ENCODE measurements at places on chromosomes 16 and 17.
A peak's percentile ranks its signal among the peaks of the same experiment; 100 is the strongest.

DNA sequence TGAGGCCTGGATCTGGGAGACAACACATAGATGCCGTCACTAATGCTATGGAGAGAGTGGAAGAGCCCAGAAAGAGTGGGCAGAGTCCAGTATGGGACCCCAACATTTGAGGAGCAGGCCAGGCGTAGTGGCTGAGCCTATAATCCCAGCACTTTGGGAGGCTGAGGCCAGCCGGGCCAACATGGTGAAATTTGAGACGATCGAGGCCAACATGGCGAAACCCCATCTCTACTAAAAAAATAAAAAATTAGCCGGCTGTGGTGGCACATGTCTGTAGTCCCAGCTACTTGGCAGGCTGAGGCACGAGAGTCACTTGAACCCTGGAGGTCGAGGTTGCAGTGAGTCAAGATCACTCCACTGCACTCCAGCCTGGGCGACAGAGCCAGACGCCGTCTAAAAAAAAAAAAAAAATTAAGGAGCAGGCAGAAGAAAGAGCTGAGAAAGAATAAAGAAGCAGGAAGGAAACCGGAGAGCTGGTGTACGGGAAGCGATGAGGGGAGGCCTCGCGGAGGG, 6.0 kb upstream of the DNAI2 start:
- no peak for DNase-seq

DNA sequence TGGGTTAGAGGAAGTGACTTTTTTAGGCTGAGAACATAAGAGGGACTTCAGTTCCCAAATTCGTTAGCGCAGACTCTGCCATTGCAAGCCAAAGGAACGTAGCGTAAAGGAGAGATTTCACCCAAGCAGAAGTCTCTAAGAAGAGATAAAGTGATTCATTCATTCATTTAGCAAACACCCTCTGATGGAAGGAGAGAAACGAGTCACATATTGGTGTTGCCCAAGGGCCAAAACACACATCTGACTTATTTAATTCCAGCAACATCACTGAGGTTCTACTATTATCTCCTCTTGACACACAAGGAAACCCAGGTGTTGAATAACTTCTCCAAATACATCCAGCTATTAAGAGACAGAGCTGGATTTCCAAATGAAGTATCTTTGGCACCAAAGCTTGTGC, 85.7 kb upstream of the CACNG3 start:
- no peak for DNase-seq

- DNase-seq, result no peak
Observed at GRCh38 chr17:50868602-50869001, 2.4 kb upstream of the TOB1 start.

GRCh38 chr16:82280867-82281266, 110.8 kb upstream of the MPHOSPH6 start:
- no peak for DNase-seq

GRCh38 chr17:39808409-39808997, 55.6 kb downstream of the IKZF3 start:
- DNase-seq, result no peak

- peak; percentile 73 for DNase-seq
Observed at GRCh38 chr17:34542700-34543336, 36.6 kb upstream of the TMEM132E start.

DNA sequence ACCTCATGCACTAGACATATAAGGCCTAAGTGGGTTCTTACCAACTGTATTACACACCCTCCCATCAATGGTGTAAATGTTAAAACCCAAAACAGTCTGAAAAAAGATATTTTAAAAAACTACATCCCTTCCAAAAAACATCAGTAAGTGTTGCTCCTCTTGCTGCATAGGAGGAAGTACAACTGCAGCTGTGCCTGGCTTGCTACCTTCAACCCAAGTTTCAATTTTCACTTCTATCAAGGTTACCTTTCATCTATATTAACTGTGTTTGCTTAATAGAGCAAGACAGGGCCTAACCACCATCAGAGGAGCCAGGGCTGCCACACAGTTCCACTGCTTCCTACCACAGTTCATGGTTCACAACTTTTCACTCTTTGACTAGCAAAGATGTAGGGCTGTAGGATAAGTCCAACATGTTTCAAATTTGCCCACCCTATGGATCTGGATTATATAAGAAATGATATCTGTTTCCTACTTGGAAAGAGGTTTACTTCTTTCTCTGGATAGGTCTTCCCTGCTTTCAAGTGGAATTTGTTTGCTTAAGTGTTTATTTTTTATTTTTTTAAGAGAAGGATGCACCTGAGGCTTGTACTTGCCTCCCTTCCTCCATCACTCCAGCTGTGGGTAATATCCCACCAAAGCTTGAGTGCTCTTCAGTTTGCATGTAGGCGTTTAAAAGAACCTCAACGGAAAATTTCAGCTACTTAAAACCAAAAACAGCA, 56.7 kb downstream of the GRB7 start:
- no peak for DNase-seq

GRCh38 chr16:13148836-13149235, 247.4 kb downstream of the SHISA9 start:
- DNase-seq, result no peak

- no peak for DNase-seq
Observed at GRCh38 chr16:59320657-59321056, 586.5 kb upstream of the GOT2 start.

GRCh38 chr16:65809627-65810026, 556.9 kb upstream of the CDH5 start:
- no peak for DNase-seq

- no peak for DNase-seq
Observed at GRCh38 chr16:89172528-89173173, 1.1 kb downstream of the CDH15 start.

DNA sequence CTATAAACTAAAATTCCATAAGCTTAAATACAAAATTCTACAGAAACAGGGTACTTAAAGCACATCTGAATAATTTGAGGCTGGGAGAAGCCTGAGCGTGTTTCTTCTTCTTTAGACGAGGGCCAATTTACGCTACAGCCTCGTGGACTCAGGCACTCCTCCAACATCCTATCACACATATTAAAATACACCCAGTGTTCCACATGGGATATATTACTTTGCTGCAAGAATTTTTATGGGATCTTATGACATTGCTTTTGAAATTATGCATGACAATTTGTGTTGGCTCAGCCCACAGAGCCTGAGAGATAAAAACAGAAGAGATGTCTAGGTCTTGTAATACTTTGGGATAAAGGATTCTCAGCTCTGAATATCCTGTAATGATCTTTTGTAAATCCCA, 3.5 kb upstream of the TANGO6 start:
- no peak for DNase-seq

DNA sequence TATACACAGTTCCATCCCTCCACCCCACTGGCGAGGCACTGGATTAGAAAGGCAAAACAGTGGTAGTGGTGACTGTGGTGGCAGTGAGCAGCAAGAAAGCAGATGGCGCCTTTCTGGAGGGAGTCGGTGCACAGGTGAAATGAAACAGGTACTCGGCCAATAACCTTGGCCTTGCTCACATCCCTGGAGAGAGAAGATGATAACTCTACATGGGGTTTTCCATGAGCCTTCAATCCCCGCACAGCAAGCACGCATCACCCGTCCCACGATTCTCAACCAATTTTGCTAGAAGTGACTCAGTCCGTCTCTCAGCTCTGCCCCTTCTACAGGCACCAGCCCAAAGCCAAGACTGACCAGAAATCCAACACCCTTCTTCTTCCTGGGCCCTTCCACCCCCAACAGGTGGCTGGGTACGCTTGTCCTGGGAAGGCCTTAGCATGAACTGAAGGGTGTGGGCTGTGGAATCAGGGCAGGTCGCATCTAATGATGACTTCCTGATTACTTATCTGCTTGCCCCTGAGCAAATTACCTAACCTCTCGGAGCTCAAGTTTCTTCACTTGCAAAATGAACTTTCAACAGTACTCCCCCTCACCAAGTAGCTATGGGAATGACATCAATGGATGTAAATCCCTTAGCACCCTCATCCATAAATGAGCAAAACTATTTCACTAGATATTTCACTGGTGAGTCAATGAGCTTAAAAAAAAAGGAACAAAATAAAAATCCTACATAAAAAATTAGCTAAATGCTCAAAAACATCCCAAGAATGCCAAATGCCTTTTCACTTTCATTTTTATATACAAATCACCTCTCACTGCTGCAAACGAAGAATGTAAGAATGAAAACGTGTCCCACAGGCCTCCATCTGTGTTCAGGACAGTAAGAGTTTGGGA, 18.0 kb downstream of the XPO6 start:
- DNase-seq, result no peak

GRCh38 chr17:59381716-59382570, 50.5 kb downstream of the YPEL2 start:
- no peak for DNase-seq

DNA sequence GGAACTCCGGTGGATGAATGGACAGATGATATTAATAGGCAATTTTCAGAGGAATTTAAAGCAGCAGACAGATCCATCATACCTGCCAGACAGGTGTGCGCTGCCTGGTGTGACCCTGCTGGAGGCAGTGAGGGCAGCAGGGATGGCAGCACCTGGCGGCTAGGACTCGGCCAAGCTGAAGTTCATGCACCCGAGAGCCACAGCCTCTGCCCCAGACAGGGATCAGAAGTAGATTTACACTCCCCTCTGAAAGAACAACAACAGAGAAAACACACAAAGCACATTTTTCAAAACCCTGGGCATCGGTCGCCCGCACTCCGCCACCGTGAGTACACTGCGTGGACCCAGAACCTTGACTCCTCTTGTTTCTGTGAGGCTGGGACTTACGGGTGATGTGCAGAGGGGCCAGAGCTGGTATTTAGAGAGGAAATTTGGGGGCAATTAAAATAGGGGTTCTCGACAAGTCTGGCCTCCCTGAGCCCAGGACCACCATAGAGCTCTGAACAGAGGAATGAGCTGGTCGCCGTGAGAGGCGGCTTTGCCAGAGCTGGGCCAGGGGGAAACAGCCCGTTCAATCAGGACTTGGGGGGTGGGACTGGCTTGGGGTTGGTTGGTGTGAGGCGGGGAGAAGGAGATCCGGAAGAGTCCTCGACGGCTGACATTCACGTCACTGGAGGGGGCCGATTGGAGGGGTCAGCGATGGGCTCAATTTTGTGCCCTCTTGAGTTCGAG, 101.0 kb downstream of the METRNL start:
- peak; percentile 4 for DNase-seq

- peak; percentile 73 for DNase-seq
Observed at GRCh38 chr16:30010844-30011713, at the start of gene DOC2A. DOC2A (minus strand) TSS chr16:30011027; CDS start chr16:30010222, 805 bp downstream.

DNA sequence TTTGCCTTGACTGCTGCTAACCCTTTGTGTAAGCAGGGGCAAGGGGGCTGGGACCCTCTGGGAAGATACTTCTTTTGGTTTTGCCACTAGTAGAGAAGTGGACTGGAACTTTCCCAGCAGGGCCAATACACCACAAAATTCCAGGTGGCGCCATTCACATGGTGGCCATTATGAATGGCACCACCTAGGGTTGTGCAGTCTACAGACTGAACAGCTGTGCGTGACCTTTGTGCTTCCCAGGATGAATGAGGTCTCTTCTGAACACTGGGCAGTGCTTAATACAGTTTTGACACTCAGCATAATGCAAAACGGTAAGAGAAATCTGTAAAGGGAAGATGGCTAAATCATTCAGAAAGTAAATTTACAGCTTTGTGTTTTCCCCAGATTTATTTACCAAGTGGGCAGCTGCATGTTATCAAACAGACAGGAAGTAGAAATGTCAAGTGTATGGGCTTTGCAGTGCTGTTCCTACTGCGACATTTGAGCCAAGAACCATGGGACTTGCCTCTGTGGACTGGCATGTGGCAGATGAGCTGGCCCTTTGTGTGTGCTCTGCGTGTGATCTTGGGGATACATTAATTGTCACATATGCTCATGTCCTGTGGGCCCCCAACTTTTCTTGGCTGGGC, 9.2 kb downstream of the SYT17 start:
- DNase-seq, result no peak

DNA sequence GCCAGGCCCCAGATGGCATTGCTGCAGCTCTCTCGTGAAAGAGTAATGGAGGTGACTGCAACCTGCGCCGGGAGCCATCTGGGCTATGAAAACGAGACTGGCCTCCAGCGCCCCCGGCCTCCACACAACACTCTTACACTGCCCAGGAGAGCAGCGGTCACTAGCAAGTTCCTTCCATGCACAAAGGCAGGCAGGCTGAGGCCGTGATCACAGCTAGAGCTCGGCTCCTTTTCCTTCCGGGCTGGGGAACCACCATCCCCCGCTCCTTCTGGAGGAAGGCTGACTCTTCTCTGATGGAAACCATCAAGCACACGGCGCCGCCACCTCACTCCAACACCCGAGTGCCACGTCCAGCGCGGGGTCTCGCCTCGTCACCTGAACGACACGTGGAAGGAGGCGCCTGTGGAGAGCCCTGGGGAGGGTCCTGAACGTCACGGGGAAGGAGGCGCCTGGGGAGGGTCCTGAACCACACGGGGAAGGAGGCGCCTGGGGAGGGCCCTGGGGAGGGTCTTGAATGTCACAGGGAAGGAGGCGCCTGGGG, 61.9 kb downstream of the KLHDC4 start:
- DNase-seq, result no peak

GRCh38 chr17:79546386-79546785, 64.5 kb downstream of the RBFOX3 start:
- DNase-seq, result no peak

DNA sequence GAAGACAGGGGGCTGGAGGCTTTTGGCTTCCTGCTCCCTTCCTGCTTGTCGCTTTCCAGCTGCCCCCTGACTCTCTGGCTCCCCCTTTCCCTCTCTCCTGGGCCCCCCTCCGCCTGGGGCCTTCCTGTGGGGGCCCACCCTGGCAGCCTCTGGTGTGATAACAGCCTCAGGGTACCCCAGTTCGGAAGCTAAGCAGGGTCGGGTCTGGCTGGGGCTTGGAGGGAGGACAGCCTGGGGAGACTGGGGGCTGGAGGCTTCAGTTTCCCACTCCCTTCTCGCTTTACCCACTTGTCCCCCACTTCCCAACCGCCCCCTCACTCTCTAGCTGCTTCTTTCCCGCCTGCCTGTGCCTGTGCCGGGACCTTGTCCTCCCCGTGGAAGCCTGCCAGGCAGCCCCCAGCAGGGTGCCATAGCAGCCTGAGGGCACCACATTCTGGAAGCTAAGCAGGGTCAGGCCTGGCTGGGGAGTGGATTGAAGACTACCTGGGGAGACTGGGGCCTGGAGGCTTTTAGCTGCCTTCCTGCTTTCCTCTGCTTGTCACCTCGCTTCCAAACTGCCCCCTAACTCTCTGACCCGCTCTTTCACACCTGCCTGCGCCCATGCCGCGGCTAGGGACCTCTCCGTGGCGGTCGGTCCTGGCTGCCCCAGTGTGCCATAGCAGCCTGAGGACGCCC, 2275.5 kb downstream of the TP53TG3F start:
- no peak for DNase-seq

DNA sequence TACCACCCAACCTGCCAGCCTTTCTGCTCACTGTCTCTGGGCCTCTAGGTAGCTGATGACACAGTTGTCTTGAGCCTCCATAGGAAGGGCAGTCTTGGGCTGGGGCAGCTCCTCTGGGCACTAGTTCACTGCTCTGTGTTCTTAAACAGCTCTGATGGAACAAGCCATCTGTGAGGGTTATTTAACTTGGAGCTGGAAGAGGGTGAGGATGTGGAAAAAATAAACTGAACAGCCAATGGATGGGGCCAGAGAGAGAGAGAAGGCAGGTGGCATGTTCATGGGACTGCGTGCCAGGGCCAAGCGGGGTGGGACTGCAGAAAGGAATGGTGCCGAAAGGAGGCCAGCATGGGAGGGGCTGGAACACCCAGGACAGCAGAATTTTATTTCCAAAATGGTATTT, 52.6 kb downstream of the HIC1 start:
- no peak for DNase-seq

GRCh38 chr17:67364847-67365737, 1.3 kb downstream of the PSMD12 start:
- DNase-seq, result no peak
